Activated effector memory CD4-positive, alpha-beta T cell treated with Interleukin-2 at 50 U/mL for 16 hours (primary cell): ENCODE measurements at places on chromosomes 4 and X.

- no peak for DNase-seq
Observed at GRCh38 chrX:71178908-71179307, 34.3 kb downstream of the NLGN3 start.

GRCh38 chrX:47796433-47796906, 40.2 kb upstream of the ZNF81 start:
- no peak for DNase-seq

DNA sequence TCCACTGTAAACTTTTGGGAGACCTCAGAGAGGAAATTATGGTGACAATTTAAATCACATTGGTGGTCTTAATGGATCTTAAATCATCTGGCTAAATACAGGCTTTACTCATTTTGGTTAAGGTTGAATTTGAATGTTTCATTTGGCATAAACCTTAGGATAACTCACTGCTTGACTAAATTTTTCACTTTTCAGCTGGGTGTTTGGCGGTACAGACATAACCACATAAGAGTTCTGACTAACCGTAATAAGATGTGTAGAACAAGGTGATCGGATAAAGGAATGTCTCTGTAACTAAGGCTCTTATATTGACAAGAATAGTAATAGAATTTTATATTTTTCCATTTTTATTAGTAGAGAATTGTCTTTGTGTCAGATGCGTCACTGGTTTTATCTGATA, 281.0 kb downstream of the BMPR1B start:
- DNase-seq: no peak

DNA sequence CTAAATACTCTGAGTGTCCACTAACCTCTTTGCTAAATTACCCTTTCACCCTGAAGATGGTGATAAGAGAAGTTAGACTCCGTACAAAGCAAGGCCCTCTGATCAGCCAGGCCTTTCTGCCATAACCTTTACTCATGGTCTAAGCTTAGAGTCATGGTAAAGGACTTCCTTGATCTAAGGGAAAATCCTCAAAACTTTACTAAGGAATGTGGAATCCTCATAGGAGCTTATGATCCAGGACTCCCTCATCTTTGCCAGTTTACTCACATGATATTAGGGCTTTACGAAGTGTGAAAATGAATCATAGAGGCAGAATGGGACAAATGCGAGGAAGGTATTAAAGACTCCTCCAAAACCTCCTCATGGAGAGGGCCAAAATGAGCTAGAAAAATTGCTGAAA, 7.9 kb upstream of the FAM13A start:
- DNase-seq: no peak

- no peak for DNase-seq
Observed at GRCh38 chrX:16957751-16958150, 11.3 kb downstream of the REPS2 start.

DNA sequence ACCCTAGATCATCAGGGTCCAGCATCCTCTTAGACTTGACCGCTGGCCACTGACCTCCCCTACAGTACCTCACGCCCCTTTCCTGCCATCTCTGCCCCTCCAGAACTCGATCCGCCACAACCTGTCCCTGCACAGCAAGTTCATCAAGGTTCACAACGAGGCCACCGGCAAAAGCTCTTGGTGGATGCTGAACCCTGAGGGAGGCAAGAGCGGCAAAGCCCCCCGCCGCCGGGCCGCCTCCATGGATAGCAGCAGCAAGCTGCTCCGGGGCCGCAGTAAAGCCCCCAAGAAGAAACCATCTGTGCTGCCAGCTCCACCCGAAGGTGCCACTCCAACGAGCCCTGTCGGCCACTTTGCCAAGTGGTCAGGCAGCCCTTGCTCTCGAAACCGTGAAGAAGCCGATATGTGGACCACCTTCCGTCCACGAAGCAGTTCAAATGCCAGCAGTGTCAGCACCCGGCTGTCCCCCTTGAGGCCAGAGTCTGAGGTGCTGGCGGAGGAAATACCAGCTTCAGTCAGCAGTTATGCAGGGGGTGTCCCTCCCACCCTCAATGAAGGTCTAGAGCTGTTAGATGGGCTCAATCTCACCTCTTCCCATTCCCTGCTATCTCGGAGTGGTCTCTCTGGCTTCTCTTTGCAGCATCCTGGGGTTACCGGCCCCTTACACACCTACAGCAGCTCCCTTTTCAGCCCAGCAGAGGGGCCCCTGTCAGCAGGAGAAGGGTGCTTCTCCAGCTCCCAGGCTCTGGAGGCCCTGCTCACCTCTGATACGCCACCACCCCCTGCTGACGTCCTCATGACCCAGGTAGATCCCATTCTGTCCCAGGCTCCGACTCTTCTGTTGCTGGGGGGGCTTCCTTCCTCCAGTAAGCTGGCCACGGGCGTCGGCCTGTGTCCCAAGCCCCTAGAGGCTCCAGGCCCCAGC, 5.2 kb downstream of the FOXO4 start:
- DNase-seq: no peak

DNA sequence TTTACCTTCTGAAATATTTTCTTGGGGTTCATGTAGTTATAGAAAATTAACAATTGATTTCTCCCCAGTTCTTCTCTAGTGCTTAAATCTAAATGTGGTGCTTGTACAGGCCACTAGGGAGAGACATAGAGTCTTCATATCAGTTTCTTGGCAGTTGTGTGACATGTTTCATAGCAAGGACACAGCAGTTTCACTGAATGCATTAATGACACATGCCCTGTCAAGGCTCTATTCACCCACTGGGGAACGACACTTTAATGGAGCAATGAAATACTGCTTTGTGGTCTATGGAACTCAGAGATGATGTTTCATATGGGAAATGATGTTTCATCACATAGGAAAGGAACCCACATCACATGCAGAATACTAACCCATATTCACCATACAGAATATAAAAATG, 2.8 kb downstream of the VEGFC start:
- DNase-seq: no peak

DNA sequence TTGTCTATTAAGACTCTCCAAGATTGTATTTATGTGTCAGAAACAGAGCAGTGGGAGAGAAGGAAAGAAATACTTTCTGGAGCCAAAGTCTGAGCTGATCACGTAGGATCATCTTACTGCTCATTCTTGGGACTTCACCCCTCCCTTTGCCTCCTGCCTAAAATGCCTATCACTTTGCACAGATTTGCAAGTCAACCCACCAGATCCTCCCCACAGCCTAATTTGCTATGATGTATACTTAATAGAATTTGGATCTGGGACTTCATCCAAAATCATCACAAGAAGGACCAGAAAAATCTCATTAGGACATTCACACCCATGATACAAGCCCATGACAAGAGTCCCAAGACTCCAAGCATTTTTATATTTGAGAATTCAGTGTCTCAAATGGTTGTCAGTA, 290.2 kb downstream of the FBXW7 start:
- DNase-seq: no peak

GRCh38 chr4:86778175-86778574, 71.0 kb downstream of the SLC10A6 start:
- no peak for DNase-seq

DNA sequence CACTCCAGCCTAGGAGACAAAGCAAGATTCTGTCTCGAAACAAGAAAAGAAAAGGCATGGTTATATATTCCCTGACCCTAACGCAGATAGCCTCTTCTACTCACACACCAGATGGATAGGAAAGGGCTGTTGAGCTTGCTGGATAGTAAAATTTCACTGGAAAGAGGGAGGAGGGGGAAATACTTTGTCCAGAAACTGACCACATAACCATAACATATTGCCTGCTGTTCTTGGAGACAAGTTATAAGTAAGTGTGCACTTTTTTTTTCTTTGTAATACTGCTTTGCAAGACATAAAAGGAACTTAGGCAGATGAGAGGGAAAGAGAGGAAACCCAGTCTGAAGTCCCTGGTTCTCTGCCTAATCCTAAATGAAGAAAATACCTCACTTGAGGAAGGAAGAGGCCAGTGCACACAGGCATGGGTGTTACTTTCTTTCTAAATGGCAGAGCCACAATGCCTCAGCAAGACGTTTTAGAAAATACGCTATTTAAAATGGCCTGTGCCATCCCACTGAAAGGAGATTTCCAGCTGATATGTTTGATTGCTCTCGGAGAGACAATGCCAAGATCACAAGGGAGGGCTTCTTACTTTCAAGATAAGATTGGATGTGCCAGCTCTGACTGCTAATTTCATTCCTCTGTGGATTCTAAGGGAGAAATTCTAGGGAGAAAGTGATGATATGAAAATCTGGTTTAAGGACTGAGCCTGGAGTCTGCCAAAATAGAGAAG, 140.6 kb downstream of the DCTD start:
- DNase-seq: no peak

DNA sequence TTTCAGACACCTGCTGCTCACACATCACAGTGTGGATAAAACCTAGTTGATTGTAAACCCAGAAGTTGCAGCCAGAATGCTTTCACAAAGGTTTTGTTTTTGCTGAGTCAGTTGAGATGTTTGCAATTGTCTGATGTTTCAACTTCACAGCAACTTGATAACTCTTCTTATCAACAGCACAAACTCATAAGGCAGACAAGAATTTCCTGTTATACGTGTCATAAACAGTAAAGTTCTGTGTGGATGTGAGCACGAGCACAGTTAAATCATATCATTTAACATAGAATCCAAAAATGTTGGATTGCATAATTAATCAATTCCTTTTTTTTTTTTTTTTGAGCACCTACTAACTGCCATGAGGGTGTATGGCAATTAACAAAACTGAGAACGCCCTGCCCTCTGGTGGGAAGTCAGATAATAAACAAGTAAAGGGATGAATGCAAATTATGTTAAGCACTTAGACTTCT, 512.2 kb downstream of the PDHA2 start:
- DNase-seq: no peak

- DNase-seq: no peak
Observed at GRCh38 chrX:101040197-101040596, 11.7 kb downstream of the TRMT2B start.

DNA sequence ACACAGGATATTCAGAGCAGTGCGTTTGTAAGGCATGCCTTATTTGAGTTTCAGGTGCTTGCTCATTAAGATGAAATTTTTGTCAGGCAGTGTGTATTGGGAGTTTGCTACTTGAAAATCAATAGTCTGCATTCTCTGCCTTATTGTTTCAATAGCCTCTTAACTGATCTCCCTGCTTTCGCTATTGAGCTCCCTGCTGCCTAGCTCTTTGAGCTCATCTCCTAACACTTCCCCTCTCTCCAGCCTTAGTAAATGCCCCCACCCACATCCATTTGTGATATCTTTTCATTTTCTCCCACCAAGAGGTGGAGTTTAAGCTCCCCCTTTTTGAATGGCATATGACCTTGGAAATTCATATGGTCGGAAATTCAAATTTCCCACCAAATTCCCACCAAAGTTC, 256.6 kb downstream of the IL1RAPL1 start:
- no peak for DNase-seq

DNA sequence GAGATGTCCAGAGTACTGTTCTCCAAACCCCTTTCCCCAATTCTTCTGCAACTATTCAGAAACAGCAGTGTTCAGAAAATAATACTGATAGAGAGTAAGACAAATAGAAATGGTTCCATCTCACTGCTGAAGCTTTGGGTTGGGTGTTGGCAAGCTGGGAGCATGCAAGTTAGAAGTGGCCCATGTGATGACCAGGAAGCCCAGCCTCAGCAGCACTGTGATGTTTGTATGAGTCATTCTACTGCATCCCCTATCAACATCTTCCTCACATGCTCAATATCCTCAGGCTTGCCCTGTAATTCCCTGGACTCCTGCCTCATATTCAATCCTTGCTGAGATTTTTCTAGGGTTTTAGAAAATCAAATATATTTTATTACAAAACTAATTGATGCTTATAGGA, 96.5 kb downstream of the CHRDL1 start:
- DNase-seq: no peak

- no peak for DNase-seq
Observed at GRCh38 chr4:89411539-89412309, 104.1 kb upstream of the GPRIN3 start.

DNA sequence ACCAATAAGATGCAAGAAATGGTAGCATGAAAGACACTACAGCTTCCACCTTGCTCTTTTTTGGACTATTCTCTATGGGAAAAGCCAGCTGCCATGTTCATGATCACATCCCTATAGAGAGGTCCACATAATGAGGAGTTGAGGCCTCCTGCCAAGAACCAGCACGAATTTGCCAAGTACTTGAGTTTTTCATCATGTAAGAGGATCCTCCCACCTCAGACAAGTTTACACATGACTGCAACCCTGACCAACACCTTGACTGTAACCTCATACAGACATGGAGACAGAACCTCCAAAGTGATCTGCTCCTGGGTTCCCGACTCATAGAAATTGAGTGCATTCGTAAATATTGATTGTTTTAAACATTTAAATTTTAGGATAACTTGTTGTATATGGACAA, 135.2 kb upstream of the TSPAN5 start:
- DNase-seq: no peak

GRCh38 chr4:10456595-10457254, 501 bp downstream of the ZNF518B start:
- peak; percentile 44 for DNase-seq

DNA sequence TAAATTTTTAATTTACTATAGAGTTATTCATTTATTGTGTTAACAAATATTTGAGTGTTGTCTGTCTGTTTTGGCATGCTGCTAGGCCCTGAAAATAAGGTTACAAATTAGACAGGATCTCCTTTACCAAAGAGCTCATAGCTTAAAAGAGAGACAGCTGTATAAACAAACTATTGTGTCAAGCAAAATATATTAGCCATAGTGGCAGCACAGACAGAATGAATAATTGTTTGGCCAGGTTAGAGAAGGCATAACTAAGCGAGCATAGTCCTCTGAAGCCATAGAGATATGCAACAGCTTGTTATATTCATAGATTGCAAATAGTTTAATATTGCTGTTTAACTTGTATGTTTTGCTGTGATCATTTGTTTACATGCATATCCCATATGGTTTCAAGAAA, 66.7 kb upstream of the NDUFC1 start:
- no peak for DNase-seq

- no peak for DNase-seq
Observed at GRCh38 chrX:126770179-126770578, 49.4 kb upstream of the PRR32 start.

DNA sequence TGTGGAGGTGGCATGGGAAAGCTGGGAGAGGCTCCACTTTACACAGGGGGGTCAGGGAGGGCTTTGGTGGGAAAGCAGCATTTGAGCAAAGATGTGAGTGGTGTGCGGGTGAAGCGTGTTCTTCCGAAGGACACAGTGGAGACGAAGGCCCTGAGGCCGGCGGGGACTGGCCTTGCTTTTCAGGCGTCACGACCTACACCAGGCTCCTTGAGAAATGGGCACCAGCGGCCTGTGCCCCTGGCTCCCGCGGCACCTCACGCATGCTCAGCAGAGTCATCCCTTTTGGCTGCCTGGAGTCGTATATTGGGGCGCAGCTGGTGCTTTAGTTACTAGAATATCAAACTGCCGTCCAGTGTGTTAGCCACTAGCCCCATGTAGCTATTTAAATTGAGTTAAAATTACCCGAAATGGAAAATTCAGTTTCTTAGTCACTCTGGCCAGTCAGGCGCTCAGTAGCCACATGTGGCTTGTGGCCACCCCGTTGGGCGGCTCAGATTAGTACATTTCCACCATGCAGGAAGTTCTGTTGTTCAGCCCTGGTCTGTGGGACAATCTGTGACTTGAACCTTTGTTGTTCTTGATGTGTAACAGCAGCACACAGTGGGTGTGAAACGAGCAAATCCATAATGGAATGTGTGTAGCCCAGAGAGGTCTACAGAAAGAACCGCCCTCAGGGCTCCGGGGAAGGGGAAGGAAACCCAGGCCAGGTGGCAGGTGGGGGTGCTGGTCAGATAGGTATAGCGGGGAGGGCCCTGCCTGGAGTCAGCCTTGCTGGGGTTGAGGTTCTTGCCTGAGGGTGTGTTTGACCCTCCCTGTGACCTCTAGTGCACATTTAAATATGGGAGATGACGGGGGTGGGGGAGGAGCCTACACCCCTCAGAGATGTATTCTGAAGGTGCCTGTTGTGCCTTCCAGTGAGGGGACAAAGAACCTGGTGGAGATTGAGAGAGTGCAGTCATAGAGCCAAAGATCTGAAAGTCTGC, 30.4 kb downstream of the TBC1D14 start:
- DNase-seq: no peak
